ENCODE measurements at places on chromosomes 11 and 22. TPM values are rescaled to one million over a fixed set of nuclear protein-coding genes. Genes with fewer than 3 reads are reported as not detected.

The RAG1 gene
- polyA plus RNA-seq = 2.4 TPM

The MGAT3 gene
- polyA plus RNA-seq = 18.4 TPM

The OR5A1 gene
- not detected for polyA plus RNA-seq

The SLC22A6 gene
- polyA plus RNA-seq = 38.0 TPM

The PRODH gene
- polyA plus RNA-seq = 25.8 TPM

The SNX32 gene
- polyA plus RNA-seq = 1.4 TPM

- DNase-seq = no peak
Measured at GRCh38 chr22:30390974-30391691, 3.9 kb upstream of the RNF215 start.

DNA sequence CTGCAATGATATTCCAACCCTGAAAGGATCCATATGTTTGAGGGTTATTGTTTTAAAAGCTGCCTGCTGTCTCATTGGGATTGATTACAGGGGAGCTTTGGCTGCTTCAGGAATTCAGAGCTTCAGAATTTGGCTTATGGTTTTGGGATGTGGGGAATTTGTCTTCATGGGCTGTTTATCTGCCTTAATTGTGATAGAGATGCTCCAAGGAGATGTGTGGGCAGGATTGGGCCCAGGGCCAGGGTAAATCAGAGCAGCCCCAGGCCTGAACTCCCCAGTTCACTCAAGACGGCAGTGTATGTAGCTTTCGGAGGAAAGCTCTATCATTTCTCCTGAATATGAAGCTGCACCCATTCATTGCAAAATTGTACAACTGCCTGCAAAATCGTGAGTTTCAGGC is 88.5 kb downstream of the ALX4 start:
- DNase-seq = no peak

DNA sequence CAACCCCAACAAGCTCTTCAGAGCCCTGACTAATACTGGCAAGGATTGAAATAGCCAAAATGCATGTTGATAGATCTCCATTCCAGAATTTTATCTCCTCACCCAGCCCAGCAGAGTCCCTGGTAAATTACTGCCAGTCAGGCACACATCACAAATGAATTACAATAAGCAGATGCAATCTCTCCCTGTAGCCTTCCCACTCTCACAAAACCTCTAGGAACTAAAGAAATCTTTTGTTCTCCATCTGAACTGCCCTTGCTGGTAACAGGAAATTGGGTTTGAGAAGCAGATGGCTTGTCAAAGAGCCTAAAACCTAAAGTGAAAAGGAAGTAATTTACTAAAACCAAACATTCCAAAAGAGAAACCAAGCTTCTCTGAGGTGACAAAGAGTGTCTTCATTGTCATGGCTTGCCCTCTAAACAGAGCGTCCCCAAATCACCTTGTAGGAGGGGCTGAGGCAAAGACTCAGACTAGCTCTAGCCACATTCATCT is 59.5 kb downstream of the FAM168A start:
- no peak for DNase-seq

GRCh38 chr11:126072141-126072741 is 9.6 kb upstream of the CDON start:
- DNase-seq = no peak

DNA sequence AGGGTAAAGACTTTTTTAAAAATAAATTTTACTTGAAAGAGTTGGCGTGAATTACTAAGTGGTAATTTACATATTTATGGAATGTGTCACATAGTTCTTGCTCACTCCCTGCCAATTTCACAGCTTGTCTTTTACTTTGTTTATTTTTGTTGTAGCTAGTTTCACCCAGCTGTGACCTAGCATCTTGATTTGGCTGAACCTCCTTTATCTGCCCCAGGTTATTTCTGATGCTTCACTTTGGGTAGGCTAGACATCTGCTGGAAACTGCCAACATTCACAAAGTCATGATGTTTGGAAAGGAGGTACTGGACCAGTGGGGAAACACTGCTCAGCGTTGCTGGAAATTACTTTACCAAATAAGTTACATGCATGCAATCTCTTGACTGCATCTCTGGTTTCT is 1676.0 kb upstream of the RAG2 start:
- no peak for DNase-seq

DNA sequence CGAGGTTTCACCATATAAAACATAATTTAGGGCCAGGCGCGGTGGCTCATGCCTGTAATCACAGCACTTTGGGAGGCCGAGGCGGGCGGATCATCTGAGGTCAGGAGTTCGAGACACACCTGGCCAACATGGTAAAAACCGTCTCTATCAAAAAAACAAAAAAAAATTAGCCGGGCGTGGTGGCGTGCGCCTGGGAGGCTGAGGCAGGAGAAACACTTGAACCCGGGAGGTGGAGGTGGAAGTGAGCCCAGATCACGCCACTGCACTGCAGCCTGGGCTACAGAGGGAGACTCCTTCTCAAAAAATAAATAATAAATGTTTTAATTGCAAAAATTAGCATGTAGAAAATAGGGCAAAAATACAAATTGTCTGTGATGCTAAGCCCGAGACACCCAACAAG is 993 bp upstream of the SFI1 start:
- no peak for DNase-seq

DNA sequence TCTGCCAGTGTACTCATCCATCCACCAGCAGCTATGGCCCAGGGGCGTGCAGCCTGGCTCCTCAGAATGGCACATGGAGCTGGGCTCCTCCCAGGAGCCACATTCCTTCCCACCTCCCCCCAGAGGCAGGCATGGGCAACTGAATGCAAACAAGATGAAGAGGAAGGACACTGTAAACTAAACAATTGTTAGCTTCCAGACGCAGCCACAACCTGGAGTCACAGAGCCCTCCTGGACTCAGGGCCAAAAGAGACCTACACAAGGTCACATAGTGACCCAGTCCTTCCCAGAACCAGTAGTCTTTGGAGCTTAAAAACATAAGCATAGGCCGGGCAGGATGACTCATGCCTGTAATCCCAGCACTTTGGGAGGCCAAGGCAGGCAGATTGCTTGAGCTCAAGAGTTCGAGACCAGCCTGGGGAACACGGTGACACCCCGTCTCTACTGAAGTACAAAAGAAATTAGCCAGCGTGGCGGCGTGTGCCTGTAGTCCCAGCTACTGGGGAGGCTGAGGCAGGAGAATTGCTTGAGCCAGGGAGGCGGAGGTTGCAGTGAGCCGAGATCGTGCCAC is 30.7 kb upstream of the CLDN5 start:
- no peak for DNase-seq

DNA sequence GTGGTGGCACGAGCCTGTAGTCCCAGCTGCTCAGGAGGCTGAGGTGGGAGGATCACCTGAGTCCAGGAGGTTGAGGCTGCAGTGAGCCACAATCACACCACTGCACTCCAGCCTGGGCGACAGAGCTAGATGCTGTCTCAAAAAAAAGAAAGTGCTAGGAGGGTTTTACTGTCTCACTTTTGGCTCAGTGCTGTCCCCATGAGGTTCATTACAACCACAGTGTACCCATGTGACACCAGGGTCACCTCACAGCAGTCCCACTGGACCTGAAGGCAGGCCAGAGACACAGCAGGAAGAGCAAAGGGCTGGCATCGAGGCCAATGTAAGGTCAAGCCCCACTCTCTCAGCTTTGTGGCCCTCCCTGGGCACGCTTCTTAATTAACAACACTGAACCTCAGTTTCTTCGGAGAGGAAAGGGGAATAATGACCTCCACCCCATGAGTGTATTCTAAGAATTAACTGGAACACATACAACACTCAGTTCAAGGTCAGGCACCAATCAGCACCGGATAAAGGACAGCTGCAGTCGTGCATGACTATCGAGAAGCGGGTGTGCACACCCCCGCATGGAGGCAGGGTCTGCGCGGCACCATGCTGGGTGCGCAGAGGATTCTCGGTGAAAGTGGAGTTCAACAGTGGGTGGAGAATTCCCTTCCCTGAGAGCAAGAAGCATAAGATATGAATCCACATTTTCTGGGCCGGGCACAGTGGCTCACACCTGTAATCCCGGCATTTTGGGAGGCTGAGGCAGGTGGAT is 30.9 kb upstream of the BAIAP2L2 start:
- no peak for DNase-seq

All from left renal cortex interstitium (tissue), 4 donors.